Fibroblast of the aortic adventitia (primary cell): ENCODE measurements at places on chromosomes 11 and 22. TPM values are rescaled to one million over a fixed set of nuclear protein-coding genes. Genes with fewer than 3 reads are reported as not detected.

The POU2AF3 gene
- 0.45 and 1.3 TPM in 2 replicates for total RNA-seq

The MRGPRF gene
- total RNA-seq = 34.3 and 41.8 TPM in 2 replicates

The BUD13 gene
- total RNA-seq = 14.6 and 21.8 TPM in 2 replicates

The MIOX gene
- total RNA-seq = not detected in 2 replicates

The ZDHHC24 gene
- 8.6 and 11.0 TPM in 2 replicates for total RNA-seq

The TTLL8 gene
- total RNA-seq = not detected in 2 replicates

The DDIAS gene
- 0.16 and 14.3 TPM in 2 replicates for total RNA-seq

The UVRAG gene
- 21.6 and 53.6 TPM in 2 replicates for total RNA-seq
